ENCODE measurements at places on chromosomes 2 and 18.

- no peak for DNase-seq
Observed at GRCh38 chr2:163565192-163565591, 170.6 kb downstream of the FIGN start.

DNA sequence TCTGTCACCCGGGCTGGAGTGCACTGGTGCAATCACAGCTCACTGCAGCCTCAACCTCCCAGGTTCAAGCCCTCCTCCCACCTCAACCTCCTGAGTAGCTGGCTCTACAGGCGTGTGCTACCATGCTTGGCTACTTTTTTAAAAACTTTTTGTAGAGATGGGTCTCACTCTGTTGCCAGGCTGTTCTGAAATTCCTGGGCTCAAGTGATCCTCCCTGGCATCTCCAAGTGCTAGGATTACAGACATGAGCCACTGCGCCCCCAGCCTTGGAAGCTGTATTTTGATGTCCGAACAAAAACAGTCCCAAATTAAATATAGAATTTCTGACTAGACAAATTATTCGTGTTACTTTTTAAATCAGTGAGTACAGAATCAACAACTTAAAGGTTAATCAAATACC is 97.4 kb downstream of the ZNF516 start:
- DNase-seq = no peak

GRCh38 chr2:187989925-187990623 is 301.6 kb upstream of the GULP1 start:
- no peak for DNase-seq

DNA sequence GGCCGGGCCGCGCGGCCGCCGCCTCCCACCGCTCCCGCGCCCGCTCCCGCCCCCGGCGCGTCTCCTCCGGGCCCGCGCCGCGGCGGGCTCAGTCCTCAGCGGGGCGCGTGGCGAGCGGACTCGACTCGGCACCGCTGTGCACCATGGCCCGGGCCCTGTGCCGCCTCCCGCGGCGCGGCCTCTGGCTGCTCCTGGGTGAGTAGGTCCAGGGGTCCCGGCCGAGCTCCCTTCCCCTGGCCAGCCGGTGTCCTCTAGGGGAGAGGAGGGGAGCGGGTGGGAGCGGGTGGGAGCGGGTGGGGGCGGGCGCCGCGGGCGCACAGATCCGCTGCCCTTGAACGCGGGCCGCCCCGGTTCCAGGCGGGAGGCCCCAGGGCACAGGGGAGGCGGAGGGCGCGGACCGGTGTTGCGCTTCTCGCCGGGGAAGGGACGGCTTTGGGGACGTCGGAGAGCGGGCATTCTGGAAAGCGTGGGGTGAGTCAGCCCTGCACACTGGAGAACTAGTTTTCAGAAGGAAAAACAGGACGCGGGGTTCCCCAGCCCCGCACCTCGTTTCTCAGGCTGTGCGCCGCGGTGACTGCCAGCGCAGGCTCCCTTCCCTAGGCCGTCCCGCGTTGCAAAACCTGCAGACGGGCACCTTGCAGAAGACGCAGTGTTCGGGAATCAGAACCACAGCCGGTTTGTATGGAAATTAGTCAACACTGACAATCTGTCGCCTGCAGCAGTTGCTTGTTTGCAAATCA is at the start of gene RAMP1:
TSS of gene RAMP1 (plus strand) at position 91 of the 740 bp plus-strand sequence. CDS start at position 144, 53 bp downstream.
- DNase-seq = no peak

DNA sequence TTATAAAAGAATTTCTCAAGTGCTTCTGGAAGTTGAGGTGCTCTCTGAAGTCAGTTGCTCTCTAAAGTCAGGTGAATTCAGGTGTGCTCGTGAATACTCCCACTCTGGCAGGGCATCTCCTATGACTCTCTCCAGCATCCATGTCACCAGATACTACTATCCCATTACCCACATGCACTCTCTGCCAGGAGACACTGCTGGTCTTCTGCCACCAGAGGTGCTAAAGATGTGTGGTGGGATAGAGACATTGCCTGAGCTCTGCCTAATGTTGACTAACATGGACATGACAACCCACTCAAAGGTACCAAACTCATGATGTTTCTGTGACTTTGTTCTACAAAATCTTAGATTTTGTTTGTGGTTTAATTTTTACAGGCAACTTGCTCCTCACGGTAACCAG is 106.4 kb upstream of the HNRNPA3 start:
- no peak for DNase-seq

DNA sequence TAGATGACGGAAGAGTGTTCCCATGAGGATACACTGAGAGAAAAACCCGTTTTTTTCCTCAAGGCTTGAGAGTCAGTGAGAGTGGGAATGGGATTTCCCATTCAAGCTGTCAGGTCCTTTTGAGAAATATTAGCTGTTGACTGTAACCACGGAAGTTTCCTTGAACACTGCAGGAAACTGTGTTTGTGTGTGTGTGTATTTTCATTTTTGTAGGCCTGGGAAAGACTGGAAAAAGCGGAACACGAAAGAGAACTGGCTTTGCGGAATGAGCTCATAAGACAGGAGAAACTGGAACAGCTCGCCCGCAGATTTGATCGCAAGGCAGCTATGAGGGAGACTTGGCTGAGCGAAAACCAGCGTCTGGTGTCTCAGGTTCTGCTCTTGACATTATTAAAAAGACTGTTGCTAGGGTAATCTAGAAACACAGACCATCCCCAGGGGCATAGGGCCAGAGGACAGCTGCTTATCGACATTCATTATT is 98.8 kb upstream of the EML6 start:
- DNase-seq = no peak

GRCh38 chr2:185284696-185285095 is 453.9 kb upstream of the FSIP2 start:
- DNase-seq = no peak

GRCh38 chr2:18178736-18179349 is 300.4 kb downstream of the KCNS3 start:
- no peak for DNase-seq

GRCh38 chr2:25566694-25567093 is 106.7 kb downstream of the DTNB start:
- no peak for DNase-seq

DNA sequence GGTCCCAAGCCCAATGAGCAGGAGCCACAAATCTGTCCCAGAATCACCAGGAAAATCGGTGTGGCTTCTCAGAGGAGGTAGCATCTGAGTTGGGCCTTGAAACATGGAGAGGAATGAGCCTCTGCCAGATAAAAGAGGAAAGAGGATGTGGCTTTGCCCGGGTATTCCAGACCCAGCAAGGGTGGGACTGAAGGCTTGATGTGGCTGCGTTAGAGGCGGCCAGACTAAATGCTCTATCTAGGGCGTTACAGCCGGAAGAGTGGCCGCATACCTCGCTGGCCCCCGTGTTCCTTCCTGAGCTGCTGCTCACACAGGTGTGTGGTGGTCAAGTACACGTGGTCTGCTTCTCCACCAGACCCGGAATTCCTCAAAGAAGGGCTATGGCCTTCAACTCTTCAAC is 33.9 kb upstream of the POMC start:
- no peak for DNase-seq

- DNase-seq = no peak
Observed at GRCh38 chr2:72927619-72928550, 10.6 kb downstream of the EMX1 start.

DNA sequence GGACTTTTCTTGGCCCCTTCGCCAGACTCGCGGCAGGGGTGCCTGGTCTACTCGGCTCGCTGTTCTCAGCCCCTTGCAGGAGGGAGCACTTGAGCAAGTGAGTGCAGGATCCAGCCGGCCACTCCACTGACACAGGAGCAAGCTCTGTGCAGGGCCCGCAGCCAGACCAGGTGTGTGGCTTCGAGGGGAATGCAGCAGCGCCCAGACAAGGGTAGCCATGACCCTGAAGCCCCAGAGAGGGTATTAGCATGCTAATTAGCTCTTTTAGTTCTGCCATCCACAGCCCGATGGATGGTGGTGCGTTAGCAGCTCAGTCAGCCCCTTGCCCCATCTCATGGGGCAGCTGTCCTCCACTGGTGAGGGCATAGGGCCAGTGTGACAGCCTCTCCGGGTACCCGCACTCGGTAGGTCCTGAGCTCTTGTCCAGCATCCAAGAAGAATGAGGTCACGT is 103.2 kb upstream of the HS6ST1 start:
- no peak for DNase-seq

GRCh38 chr2:113711851-113712250 is 44.6 kb downstream of the SLC35F5 start:
- no peak for DNase-seq

DNA sequence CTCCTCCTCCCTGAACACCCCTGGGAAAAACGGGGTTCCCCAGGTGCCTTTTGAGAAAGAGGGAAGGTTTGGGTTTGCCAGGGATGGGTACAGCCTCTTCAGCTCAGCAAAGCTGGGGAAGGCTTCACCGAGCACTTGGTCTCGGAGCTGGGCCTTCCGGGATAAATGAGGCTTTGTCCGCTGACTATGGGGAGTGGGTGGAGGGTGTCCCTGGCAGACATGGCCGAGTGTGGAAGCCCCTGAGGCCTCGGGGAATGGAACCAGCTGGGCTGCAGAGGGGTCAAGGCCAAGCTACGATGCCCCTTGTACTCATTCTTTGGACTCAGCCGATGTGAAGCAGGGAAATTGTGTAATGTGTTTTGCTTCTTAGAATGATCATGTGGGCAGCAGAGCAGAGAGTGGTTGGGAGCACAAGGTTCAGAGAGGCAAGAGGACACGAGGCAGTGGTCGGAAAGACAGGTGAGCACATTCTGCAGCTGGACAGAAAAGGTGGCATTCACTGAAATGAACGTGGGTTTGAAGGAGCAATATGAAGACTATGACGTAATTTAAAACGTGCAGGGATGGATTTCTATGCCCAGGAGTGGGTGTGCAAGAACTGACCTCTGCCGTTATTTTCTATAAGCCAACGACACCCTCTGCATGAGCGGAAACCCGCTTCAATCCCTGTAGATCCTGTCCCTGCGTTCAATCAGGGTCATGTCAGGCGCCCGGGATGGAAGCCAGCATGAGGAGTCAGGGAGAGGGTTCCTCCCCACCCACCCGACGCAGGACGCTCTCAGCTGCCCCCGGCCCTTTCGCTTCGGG is 142.6 kb downstream of the PXDN start:
- DNase-seq = no peak

GRCh38 chr2:182545420-182546167 is 118.8 kb upstream of the PDE1A start:
- no peak for DNase-seq

DNA sequence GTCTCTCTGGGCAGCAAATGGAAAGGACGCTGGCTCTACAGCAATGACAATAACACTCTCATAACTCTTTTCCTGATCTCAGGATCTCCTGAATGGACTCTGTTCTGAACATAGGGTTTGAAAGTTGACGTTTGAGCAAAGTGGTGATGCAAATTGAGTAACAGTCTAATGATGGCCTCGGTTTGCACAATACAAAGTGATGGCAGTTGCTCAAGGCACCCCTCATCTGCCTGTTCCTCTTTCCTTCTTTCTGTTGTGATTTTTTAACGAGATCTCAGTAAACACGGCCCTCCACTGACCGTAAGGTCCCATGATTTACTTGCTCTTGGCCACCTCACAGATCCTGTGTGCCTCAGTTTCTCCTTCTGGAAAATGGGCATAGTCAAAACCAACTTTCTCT is 303.6 kb downstream of the SLC8A1 start:
- DNase-seq = no peak

DNA sequence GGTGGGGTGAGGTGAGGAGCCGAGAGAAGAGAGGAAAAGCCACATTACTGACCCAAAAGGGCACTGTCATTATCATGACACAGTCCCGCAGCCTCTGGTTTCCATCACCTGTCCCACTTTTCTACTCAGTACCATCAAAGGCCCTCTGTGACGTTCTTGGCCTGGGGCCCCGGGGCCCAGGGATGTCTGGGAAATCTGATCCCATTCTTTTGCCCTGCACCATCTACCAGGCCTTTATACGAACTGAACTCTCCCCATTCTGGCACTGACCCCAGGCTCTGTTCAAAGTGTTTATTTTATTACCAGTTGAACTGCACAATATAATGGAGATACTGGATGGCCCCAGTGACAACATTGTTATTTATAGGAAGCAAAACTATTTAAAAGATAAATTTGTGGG is 89.1 kb downstream of the COL6A3 start:
- DNase-seq = no peak

DNA sequence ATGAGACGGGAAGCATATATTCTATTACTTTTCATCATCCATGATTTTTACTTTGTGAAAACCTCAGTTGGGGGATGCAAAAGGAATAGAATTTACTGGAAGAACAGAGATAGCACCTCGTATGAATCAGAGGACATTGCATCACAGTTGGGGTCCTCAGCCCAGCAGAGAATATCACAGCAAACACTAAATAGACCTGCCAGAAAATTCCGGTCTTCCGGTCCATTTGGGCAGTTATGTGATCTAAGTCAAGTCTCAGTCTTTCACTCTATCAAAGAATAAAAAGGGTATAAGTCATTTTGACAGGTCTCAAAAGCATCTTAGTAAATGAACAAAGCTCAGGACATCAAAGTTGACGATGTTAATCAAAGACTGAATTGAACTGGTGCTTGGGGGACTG is 1100.6 kb downstream of the DPP10 start:
- DNase-seq = no peak

GRCh38 chr2:168210216-168210894 is 37.0 kb downstream of the STK39 start:
- DNase-seq = no peak

DNA sequence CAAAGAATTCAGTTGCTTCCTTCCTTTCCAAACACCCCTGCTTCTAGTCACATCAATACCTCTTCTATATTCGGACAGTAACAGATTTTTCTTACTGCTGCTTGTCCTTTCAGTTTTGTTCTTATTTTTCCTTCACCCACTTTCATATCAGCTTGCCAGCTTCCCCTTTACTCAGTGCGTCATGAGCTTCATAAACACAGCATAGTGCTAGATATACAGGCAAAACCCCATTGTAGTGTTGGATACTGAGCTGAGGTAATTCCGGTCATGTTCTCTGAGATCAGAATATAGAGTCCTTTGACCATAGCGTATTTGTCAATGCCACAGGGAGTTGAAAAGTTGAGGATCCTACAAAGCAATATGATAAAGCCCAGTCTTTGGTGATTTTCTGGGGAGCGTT is 2.4 kb downstream of the FARP2 start:
- DNase-seq = no peak

DNA sequence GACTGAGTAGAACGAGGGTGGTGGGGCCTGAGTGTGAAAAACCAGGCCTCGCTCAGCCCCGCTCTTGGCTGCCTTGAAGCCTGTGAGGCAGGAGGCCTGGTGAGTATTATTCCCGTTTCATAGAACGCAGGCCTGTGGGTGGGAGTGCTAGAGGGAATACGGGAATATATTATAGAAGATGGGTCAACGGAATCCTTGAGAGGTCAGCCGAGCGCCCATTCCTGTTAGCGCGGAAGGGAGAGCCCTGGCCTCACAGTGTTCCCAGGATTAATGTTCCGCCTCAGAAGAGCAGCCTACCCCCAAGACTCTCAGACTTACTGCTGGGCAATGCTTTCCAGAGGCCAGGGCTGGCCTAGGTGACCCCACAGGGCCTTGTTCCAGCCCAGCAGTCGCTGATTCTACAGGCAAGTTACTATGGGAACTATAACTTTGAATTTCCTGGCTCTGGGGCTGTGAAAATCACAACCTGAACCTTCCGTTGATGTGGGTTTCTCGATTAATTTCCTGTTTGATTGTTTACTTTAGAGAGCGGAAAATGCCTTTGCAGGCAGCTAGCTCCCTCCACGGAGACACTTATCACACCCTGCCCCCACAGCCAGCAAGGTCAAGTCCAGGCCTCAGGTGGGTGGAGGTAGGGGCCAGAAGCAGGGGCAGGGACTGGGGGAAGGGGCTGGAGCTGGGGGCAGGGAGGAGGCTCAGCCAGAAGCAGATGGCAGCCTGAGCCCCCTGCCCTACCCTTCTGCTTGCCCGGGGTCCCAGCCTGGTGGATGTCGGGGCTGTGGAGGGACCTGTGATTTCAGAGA is 108.3 kb downstream of the SMAD7 start:
- DNase-seq = no peak

GRCh38 chr2:1234731-1235308 is 178.4 kb upstream of the TPO start:
- no peak for DNase-seq

- no peak for DNase-seq
Observed at GRCh38 chr2:235937936-235938335, 230.2 kb downstream of the GBX2 start.

Data from progenitor cell of endocrine pancreas (in vitro differentiated cells).